ENCODE measurements at places on chromosomes 3 and 15.

DNA sequence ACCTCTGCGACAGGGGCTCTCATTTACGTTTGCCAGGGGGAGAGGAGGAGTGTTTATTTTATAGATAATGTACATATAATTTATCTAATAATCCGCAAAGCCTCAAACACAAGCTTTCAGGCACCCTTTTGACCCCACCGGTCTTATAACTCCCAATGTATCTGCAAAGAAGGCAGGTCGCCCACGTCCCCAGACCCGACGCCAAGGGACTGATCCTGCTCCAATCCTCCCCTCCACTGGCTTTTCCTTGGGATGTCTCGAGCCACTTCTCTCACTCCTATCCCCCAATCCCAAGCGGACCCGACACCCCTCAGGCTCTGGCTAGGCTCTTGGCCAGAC, 452 bp downstream of the DCP1A start:
- no peak for DNase-seq

DNA sequence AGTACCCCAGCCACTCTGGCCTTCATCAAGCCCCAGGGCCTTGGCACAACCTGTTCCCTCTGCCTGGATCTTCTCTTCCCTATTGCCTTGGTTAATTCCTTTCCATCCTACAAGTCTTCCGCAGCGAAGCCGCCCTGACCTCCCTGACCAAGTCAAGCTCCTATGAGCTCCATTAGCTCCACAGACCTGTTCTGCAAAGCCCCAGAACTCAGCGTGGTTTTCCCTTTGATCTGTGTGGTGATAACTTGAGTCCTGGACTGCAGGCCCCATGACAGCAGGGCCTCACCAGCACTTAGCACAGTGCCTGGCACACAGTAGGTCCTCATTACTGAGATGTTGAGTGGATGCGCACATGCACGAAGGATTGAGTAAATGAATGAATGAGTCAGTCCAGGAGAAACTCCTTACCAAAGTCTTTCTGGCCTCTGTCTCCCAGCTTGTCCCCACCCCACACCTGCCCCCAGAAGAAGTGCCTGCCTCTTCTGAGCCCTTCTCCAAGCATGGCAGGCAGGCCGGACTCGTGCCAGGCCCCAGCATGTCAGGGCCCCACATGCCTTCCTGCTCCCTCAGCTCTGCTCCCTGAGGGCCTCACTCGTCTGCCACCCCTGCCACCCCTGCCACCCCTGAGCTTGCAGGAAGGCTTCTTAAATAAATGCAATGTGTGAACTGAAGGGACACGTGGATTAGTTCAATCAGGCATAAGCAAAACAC, 6.3 kb downstream of the ANPEP start:
- DNase-seq, result no peak

- no peak for DNase-seq
These were observed 113.2 kb downstream of the SAMMSON start for GRCh38 chr3:70112751-70113150.

DNA sequence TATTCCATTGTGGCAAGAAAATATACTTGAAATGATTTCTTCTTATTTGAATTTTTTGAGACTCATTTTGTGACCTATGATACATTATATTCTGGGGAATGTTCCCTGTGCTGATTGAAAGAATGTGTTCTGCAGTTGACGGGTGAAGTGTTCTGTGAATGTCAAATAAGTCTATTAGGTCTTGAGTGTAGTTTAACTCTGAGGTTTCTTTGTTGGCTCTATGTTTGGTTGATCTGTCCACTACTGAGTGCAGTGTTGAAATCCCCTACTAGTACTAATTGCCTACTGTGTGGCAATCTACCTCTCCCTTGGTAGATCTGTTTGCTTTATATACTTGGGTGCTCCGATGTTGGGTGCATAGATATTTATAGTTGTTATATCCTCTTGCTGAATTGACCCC, 46.3 kb upstream of the VEPH1 start:
- no peak for DNase-seq

- no peak for DNase-seq
These were observed 20.7 kb upstream of the PPARG start for GRCh38 chr3:12268049-12268735.

DNA sequence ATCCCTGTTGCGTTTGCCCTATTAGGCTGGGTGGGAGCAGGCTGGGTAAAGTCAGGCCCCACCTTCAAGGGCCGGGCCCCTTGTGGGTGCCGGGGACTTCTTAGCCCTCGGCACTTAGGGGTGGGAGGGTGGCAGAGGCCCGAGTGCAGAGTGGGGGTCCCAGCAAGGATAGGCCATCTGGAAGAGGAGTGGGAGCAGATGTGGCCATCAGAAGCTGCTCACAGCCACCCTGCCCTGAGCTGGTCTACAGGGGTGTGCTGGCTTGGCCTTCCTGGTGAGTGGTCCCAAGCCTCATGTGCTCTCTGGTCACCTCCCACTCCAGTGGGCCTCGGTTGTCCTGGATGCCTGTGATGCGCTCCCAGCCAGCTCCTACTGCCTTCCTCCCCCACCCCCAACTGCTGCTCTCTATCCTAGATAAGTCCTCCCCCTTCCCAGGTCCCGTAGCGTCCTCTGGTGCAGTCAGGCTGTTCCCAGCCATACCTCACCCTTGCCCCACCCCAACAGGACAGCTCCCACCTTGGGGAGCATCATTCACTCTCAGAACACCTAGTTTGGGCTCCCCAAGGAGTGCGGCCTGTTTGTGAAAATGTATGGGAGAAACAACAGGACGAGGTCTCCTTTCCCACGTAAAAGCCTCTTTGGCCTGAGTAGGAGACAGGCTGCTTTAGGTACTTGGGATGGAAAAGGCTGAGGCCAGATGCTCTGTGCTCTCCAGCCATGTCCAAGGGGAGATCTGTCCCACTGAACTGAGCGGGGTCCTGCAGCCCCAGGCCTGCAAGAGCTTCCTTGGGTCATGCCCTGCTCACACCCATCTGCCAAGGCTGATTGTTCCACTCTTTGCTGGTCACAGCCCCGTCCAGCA, 24.9 kb upstream of the PLXNA1 start:
- no peak for DNase-seq

DNA sequence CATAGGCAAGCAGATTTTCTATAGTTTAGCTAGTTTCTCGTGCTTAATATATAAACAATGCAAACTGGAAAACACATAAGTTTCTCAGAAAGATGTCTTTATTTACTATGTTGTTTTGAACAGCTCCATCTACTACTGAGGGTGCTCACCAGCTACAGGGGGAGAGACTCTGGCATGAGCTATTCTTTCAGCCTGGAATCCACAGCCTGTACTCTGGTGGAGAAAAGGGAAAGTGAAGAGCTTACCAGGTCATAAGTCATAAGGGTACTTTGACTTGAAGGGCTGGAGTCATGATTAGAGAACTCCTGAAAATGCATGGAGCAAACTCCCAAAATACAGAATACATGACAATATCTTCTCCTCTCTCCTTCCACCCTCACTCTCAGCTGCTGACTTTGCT, 4.4 kb upstream of the AVEN start:
- no peak for DNase-seq

GRCh38 chr15:79091204-79091867, 756 bp upstream of the RASGRF1 start:
- DNase-seq, result no peak

DNA sequence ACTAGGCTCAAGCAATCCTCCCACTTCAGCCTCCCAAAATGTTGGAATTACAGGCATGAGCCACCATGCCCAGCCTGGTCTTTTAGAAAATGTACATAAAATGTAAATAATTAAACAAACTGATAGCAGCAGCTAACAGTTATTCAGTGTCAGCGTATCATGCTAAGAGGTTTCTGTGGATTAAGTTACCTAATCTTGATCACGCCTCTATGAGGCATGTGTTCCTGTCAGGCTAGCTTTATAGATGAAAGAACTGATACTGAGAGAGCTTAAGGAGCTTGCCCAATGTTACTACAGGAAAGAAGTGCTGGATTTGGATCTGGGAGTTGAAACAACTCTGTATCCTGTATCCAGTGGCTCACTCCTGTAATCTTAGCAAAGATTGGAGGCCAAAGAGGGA, 11.2 kb upstream of the MST1R start:
- no peak for DNase-seq

GRCh38 chr3:113516115-113516505, 1.2 kb upstream of the SPICE1 start:
- DNase-seq, result no peak

- no peak for DNase-seq
These were observed 160.4 kb downstream of the UACA start for GRCh38 chr15:70602834-70603560.

DNA sequence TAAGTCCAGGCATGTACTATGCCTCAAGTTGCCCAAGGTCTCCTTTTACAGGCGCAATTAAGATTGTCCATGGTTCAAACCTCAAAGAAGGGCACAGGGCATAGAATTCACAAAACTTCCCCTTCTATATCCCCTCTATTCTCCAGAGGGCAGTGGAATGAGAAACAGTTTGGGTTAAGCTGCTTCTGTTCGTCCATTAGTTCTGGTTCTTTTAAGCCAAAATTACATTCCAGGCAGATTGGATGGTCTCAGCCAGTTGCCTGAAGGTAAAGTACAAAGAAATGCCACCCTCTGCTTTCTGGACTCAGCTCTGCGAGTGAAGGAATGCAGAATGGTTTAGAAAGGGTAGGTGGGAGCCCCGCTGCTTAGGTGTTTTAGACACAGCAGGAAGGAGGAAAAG, 200.7 kb downstream of the GREM1 start:
- DNase-seq, result no peak

- no peak for DNase-seq
These were observed 16.9 kb downstream of the MCCC1 start for GRCh38 chr3:183082355-183082915.
